ENCODE measurements at places on chromosomes 4 and X. TPM values are rescaled to one million over a fixed set of nuclear protein-coding genes. Genes with fewer than 3 reads are reported as not detected.
A peak's percentile ranks its signal among the peaks of the same experiment; 100 is the strongest.

PRR32 gene
- not detected for total RNA-seq

NEUROG2 gene
- 0.03 TPM for total RNA-seq

VCX3A gene
- not detected for total RNA-seq

MAGEA2 gene
- total RNA-seq: not detected

IL21 gene
- not detected for total RNA-seq

TENT5D gene
- total RNA-seq: not detected

PI4K2B gene
- 22.9 TPM for total RNA-seq

SLC16A2 gene
- 11.9 TPM for total RNA-seq

GK2 gene
- not detected for total RNA-seq

DNA sequence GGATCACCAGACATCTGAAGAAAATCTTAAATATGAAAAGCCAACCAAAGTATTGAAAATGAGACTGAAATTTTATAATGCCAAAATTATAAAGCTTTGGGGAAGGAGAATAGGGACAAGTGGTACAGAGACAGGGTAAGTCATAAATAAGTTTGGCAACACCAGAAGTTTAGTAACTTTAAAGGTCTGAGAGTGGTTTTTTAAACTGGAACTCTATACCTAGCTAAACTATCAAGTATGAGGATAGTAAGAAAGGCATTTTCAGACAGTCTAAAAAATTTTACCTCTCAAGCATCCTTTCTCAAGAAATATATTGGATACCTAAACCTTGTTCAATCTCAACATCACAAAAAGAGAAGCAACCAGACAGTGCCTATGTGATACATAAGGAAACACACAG is 92.4 kb downstream of the ANKRD17 start:
- H3K4me1 ChIP-seq: no peaks in the 10 kb centered on the region
- no peak for DNase-seq
- H3K27ac ChIP-seq: no peak overlapping the region
- H3K4me3 ChIP-seq: no peak overlapping the region
- H3K27me3 ChIP-seq: no peaks in the 10 kb centered on the region

GRCh38 chrX:46255046-46255445 is 290.2 kb downstream of the ZNF674 start:
- no peak for DNase-seq
- H3K27ac ChIP-seq: peak overlapping the region; percentile 92
- peaks cover 25% of the 10 kb centered on the region for H3K4me1 ChIP-seq
- no peak overlapping the region for H3K4me3 ChIP-seq

- no peaks in the 10 kb centered on the region for H3K27me3 ChIP-seq
- H3K4me3 ChIP-seq: no peak overlapping the region
- H3K36me3 ChIP-seq: no peaks in the 10 kb centered on the region
These were observed 262.1 kb upstream of the GPC4 start for GRCh38 chrX:133677123-133678063.

GRCh38 chr4:174437324-174437723 is 85.0 kb downstream of the HPGD start:
- no peaks in the 10 kb centered on the region for H3K36me3 ChIP-seq
- DNase-seq: peak; percentile 49
- H3K4me1 ChIP-seq: peaks cover 19% of the 10 kb centered on the region
- no peak overlapping the region for H3K4me3 ChIP-seq
- H3K27me3 ChIP-seq: no peaks in the 10 kb centered on the region

- DNase-seq: no peak
- peaks cover 46% of the 10 kb centered on the region for H3K4me1 ChIP-seq
- H3K27me3 ChIP-seq: no peaks in the 10 kb centered on the region
These were observed 67.5 kb downstream of the TBL1X start for GRCh38 chrX:9532349-9532748.

- H3K27me3 ChIP-seq: no peaks in the 10 kb centered on the region
- no peak overlapping the region for H3K4me3 ChIP-seq
- no peak overlapping the region for H3K27ac ChIP-seq
- no peaks in the 10 kb centered on the region for H3K36me3 ChIP-seq
- no peaks in the 10 kb centered on the region for H3K4me1 ChIP-seq
These were observed 30.1 kb downstream of the NEUROG2 start for GRCh38 chr4:112485930-112486329.

DNA sequence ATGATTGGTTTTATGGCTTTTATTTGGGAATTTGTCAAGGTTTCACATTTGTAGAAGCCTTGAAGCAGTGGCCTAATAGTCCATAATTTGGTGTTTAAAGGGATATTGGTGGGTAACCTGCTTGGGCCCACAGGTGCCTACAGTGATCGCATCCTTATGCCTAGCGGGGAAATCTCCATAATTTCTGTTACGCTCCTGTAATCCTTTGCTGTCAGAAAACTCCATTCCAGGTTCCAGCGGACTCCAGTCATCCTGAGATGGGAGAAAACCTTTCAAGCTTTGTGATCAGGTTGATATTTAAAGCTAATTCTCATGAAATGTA is 257.0 kb upstream of the JADE1 start:
- peak overlapping the region; percentile 50 for H3K4me3 ChIP-seq
- H3K4me1 ChIP-seq: peaks cover 14% of the 10 kb centered on the region
- H3K27ac ChIP-seq: peak overlapping the region; percentile 84
- DNase-seq: no peak

DNA sequence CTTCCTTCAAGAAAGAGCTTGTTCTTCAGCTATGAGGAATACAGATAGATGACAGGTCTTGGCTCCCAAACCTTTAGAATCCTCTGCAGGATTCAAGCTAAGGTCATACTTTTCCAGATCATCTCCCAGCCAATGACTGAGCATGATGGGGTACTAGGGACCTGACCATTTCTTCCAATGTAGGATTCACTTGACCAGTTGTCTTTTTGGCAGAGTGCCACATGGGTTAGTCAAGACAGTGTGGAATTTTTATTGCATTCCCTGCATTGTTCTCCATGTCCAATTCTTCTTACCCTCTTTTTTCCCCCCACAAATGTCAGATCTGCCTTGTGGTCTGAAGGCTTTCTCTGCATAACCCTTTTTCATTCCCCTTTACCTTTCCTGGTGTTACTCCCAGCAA is 99.5 kb downstream of the CCSER1 start:
- H3K4me3 ChIP-seq: no peak overlapping the region
- no peaks in the 10 kb centered on the region for H3K27me3 ChIP-seq
- no peaks in the 10 kb centered on the region for H3K36me3 ChIP-seq

DNA sequence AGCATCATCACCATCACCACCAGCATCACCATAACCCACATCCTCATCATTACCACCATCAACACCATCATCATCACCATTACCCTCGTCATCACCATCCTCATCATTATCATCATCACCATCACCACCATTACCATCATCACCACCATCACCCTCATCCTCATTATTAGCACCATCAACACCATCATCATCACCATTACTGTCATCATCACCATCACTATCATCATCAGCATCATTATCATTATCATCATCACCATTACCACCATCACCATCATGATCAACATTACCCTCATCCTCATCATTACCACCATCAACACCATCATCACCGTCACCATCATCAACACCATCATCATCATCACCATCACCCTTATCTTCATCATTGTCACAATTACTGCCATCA is 51.7 kb downstream of the HTRA3 start:
- DNase-seq: no peak
- no peaks in the 10 kb centered on the region for H3K27me3 ChIP-seq
- peaks cover under 1% of the 10 kb centered on the region for H3K4me1 ChIP-seq
- H3K4me3 ChIP-seq: no peak overlapping the region

- H3K4me1 ChIP-seq: no peaks in the 10 kb centered on the region
- H3K4me3 ChIP-seq: no peak overlapping the region
- no peaks in the 10 kb centered on the region for H3K36me3 ChIP-seq
- H3K27ac ChIP-seq: no peak overlapping the region
- no peaks in the 10 kb centered on the region for H3K27me3 ChIP-seq
- no peak for DNase-seq
These were observed 58.7 kb upstream of the GPR34 start for GRCh38 chrX:41630091-41630490.

- no peak overlapping the region for H3K27ac ChIP-seq
- no peak for DNase-seq
- H3K4me3 ChIP-seq: no peak overlapping the region
- no peaks in the 10 kb centered on the region for H3K27me3 ChIP-seq
- H3K4me1 ChIP-seq: peaks cover 15% of the 10 kb centered on the region
These were observed 2.9 kb upstream of the TLR6 start for GRCh38 chr4:38859501-38859900.

DNA sequence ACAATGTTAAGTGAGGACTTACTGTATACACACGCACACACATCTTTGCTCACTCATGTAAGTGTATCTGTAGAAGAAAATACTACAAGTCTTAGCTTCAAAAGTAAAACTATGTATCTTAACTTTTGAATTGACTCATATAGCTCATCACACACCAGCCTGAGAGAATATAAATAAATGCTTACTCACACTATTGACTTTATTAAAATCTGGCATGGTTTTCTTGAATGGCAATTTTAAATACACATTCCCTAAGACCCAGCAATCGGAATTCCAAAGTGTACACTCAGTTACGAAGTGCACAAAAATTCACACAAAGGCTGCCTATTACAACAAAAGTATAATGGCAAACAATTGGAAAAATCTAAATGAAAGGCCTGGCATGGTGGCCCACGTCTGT is 2.0 kb downstream of the ERCC6L start:
- peak; percentile 39 for DNase-seq
- H3K4me1 ChIP-seq: peaks cover 17% of the 10 kb centered on the region
- peak overlapping the region; percentile 63 for H3K27ac ChIP-seq
- H3K4me3 ChIP-seq: no peak overlapping the region
- peaks cover 20% of the 10 kb centered on the region for H3K36me3 ChIP-seq

- DNase-seq: no peak
- no peak overlapping the region for H3K4me3 ChIP-seq
- H3K27me3 ChIP-seq: no peaks in the 10 kb centered on the region
These were observed 38.6 kb upstream of the MSMO1 start for GRCh38 chr4:165288639-165289422.

DNA sequence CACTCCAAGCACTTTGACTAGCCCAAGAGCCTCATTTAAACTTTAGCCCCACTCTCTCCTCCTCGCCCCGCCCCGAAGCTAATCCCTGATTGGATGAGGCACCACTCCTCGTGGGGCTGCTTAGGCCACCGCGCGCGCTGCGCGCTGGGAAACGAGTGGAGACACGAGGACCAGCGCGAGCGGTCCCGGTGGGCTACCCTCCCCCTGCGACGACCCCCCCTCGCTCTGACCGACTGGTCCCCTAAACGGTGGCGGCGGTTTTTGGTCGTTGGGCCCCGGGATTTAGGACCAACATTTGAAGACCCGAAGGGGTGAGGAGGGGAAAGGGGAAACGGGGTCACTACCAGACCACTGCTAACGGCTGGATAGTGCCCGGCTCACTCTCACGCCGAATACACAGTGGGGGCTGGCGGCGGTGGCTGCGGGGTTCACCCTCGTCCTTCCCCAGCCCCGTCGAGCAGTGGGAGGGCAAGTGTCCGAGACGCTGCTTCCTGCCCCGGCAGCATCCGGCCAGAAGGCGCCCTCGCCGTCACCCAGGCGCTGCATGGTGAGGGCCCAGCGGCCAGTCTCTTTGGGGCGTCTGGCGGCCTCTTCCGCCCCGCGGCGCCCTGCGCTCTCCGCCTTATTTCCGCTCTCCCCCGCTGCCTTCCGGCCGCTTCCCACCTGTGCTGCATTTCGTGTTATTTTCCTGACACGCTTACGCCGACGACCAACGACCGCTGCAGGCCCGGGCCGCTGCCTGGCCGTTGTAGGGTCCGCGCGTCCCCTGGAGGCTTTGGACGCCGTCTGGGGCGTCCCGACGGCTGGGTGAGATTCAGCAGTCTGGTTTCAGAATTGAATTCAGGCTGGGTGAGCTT is at the start of gene RBM46:
RBM46 (plus strand) TSS at position 147 of the 857 bp plus-strand sequence. CDS start 15,481 bp downstream, outside the sequence.
- H3K36me3 ChIP-seq: no peaks in the 10 kb centered on the region
- no peak for DNase-seq
- no peaks in the 10 kb centered on the region for H3K27me3 ChIP-seq

- no peak overlapping the region for H3K27ac ChIP-seq
- no peaks in the 10 kb centered on the region for H3K4me1 ChIP-seq
- DNase-seq: no peak
- H3K27me3 ChIP-seq: no peaks in the 10 kb centered on the region
- no peaks in the 10 kb centered on the region for H3K36me3 ChIP-seq
These were observed 104.7 kb downstream of the NCAPG start for GRCh38 chr4:17915439-17915838.

DNA sequence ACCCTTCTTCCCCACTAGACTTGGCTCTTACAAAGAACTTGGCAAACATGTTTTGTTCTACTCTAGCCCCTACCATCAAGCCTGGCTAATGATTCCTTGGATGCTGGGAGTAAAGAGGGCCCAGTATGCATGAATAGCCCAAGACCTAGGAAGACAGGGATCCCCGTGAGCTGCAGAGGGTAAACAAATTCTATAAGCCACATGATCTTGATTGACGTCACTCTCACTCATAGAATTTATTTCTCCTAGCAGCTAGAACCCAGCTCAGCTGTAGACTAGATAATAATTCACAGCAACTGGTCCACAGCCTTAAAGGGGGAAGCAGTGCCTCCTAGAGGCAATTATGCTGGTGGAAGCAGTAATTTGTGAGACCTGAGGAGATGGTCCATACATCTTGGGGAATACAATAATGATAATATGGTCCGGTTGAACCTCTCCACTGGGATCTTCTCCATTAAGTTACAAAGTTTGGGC is 16.1 kb upstream of the USO1 start:
- no peaks in the 10 kb centered on the region for H3K27me3 ChIP-seq
- H3K4me3 ChIP-seq: no peak overlapping the region
- DNase-seq: no peak
- peaks cover 8% of the 10 kb centered on the region for H3K4me1 ChIP-seq
- no peak overlapping the region for H3K27ac ChIP-seq

DNA sequence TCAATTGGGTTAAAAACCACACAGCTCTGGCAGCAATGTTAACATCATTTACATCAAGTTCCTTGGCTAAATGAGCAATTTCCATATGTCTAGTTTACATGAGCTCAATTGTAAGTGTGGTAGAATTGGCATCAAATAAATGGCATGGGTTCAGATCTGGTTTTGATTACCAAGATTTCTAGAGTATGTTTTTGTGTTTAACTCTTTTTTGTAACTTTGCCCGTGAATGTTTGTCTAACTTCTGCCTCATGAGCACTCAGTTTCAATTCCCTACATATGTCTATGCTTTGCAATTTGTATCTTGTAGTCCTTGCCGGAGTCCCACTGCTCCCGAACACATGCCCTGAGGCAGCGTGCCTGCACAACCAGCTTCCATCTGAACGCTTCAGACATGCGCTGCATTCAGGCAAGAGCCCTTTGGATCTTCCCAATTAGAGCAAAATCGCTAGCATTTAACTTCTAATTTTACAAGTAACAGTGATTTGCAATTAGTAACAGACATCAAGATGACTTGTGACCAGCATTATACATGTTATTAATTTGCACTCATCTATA is 644.4 kb downstream of the TRIML1 start:
- DNase-seq: no peak
- no peak overlapping the region for H3K4me3 ChIP-seq
- H3K4me1 ChIP-seq: no peaks in the 10 kb centered on the region
- H3K27ac ChIP-seq: no peak overlapping the region
- no peaks in the 10 kb centered on the region for H3K27me3 ChIP-seq

- H3K27me3 ChIP-seq: no peaks in the 10 kb centered on the region
- no peak overlapping the region for H3K4me3 ChIP-seq
- DNase-seq: no peak
- H3K27ac ChIP-seq: no peak overlapping the region
- no peaks in the 10 kb centered on the region for H3K4me1 ChIP-seq
- no peaks in the 10 kb centered on the region for H3K36me3 ChIP-seq
These were observed 369.7 kb upstream of the DIAPH2 start for GRCh38 chrX:96314985-96315384.
